Cortex of kidney (tissue), 1 donor: ENCODE measurements at places on chromosomes 1 and 21.

DNA sequence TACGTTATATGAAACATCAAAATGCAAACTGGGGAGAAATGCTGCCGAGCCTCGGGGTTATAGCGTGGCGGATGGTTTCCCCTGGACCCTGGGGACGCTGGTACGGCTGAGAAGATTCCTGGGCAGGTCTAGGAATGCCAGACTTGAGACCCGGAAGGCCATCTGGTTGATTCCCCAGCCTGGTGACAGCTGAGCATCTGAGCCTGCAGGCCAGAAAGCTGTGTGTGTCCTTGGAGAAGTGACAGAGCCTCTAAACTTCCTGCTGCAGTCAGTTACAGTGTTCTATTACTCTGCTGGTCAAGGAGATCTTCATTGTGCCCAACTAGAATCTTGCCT lies 2.3 kb downstream of the VASH2 start:
- DNase-seq, result no peak

GRCh38 chr1:168614235-168614634 lies 37.8 kb downstream of the XCL1 start:
- no peak for DNase-seq

GRCh38 chr1:156499842-156500542 lies 583 bp downstream of the MEF2D start:
- no peak for DNase-seq

GRCh38 chr1:155127105-155127966 lies at the start of gene EFNA1:
Gene EFNA1 (plus strand): TSS chr1:155127876. CDS start chr1:155127978, 102 bp downstream.
- no peak for DNase-seq

- no peak for DNase-seq
Measured at GRCh38 chr1:20350421-20350820, 59.7 kb downstream of the VWA5B1 start.

DNA sequence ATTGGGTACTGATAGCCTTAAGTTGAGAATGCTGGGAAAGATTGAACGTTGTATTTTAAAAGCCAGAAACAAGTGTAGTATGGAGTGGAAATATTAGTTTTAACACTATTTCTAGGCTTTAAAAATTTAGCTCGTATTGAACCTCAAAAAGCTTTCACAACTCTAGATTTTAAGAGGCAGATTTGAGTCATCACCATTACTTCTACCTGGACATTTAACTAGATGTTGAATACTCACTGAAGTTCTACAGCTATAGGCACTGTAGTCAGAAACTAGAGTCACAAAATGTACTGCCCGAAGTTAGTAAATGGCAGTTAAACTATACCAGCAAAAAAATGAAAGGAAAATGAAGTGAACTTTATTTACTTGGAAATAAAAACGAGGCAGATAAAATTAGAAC lies 96.5 kb downstream of the NEK7 start:
- DNase-seq, result no peak

- no peak for DNase-seq
Measured at GRCh38 chr1:39258146-39258924, 53.8 kb downstream of the MACF1 start.

- no peak for DNase-seq
Measured at GRCh38 chr1:26856604-26857469, 6.1 kb upstream of the SFN start.

- DNase-seq, result no peak
Measured at GRCh38 chr1:100799954-100800612, 80.5 kb downstream of the VCAM1 start.

GRCh38 chr1:157993147-157993917 lies at the start of gene KIRREL1:
Gene KIRREL1 (plus strand): TSS chr1:157993645. CDS start chr1:157993677, 32 bp downstream.
- no peak for DNase-seq

GRCh38 chr1:233613252-233614172 lies at the start of gene KCNK1:
Gene KCNK1 (plus strand): TSS chr1:233614106. CDS start chr1:233614172, 66 bp downstream.
- no peak for DNase-seq
